ENCODE measurements at places on chromosomes 3 and 15.

- DNase-seq: no peak
- H3K4me1 ChIP-seq: peaks cover 49% of the 10 kb centered on the region
- H3K36me3 ChIP-seq: peaks cover 6% of the 10 kb centered on the region
- no peak overlapping the region for H3K4me3 ChIP-seq
- no peaks in the 10 kb centered on the region for H3K27me3 ChIP-seq
- no peak overlapping the region for H3K27ac ChIP-seq
These were observed 38.1 kb downstream of the SRGAP3 start for GRCh38 chr3:9211155-9211950.

DNA sequence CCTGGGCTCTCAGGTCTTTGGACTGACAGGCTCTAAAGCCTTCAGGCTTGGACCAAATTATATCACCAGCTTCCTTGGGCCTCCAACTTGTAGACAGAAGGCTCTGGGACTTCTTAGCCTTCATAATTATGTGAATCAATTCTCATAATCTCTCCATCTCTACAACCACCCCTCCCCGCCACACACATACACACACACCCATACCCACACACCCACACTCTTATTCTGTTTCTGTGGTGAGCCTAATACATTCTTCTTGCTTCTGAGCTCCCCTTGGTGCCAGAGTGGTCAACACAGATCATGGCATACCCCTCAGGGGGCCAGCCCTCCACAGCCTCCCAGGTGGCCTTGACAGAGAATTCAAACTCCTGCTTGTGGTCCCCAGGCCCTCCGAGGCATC lies 5.6 kb upstream of the NUP210 start:
- H3K27me3 ChIP-seq: peaks cover 13% of the 10 kb centered on the region
- H3K36me3 ChIP-seq: no peaks in the 10 kb centered on the region
- no peak for DNase-seq
- peaks cover 5% of the 10 kb centered on the region for H3K4me1 ChIP-seq

DNA sequence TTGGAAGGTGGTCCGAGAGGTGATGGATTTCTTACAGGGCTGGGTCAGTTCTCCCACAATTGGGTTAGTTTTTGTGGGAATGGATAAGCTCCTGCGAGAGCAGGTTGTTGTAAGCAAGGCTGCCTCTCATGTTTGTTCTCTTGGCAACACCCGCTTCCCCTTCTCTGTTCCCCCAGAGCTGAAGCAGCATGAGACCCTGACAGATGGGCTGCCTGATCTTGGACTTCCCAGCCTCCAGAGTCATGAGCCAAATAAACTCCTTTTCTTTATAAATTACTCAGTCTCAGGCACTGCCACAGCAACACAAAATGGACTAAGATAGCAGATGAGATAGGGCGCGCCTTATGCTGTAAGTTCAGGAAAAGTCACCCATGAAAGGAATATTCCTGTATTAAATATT lies 38.7 kb downstream of the NIPA2 start:
- no peak overlapping the region for H3K27ac ChIP-seq
- H3K27me3 ChIP-seq: no peaks in the 10 kb centered on the region
- no peak overlapping the region for H3K4me3 ChIP-seq
- DNase-seq: no peak

- peaks cover 26% of the 10 kb centered on the region for H3K4me1 ChIP-seq
- no peak overlapping the region for H3K27ac ChIP-seq
- no peak for DNase-seq
- peaks cover 14% of the 10 kb centered on the region for H3K36me3 ChIP-seq
- no peak overlapping the region for H3K4me3 ChIP-seq
- no peaks in the 10 kb centered on the region for H3K27me3 ChIP-seq
These were observed 371.1 kb downstream of the PTPRG start for GRCh38 chr3:61932499-61932898.

DNA sequence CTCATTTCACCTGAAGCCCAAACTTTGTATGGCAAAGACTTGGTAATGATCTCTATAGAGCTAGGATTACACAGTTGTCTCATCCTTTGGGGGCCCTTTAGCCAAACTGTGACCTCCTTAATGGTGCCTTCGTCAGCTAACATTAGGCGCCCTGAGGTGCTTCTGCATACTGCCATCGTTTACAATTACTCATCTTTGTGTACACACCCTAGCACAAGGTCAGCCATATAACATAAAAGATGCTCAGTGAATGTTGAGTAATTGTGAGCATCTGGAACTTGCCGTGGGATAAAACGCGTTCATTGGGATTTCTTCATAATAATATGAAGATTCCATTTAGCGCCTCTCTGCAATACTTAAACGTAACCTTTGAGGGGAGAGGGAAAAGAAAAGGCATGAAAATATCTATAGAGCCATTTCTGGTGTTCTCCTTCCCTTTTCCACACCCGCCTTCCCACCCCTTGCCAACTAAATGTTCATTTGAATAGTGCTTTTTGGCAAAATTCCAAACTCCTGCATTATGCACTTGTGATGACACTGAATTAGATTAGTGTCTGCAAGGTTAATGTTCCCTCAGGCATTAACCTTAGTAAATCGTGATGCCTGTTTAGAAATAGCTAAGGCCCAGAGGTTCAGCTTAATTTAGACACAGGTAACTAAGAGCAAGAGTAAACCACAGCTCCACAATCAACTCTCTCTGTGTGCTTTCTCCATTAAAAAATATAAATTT lies 990 bp upstream of the ZNF148 start:
- no peak for DNase-seq
- H3K4me3 ChIP-seq: peak overlapping the region; percentile 95
- H3K27me3 ChIP-seq: peaks cover 7% of the 10 kb centered on the region

Measured in type B pancreatic cell (in vitro differentiated cells).